ENCODE measurements at places on chromosomes 16 and 17.
A peak's percentile ranks its signal among the peaks of the same experiment; 100 is the strongest.

DNA sequence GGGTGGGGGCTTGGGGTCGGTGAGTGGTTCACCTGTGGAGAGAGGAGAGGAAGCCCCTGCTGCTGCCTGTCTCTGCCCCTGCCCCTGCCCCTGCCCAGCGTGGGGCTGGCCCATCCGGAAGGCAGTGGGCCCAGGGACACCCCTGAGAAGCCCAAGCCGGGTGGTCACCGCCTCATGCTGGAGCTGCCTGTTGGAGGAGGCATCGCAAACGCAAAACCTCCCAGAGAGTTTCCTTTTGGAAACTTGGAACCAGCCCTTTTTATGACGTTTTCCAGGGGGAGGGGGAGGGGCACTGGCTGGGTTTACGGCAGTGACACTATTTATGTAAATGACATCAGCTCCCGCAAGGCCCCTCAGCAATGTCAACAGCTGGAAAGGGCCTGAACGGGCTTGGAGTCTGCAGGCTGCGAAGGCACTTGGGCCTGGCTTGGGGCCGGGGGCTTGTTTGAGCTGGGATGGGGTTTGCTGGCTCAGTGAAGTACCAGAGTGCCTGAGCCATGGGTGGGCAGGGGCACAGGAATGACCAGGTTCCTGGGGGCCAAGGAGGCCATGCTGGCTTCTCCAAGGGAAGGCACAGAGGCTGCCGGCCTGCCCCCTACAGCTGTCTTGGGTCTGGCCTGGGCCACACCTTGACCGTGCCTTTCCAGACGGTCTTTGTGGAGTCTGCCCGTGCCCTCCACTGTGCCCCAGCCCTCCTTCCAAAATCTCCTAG lies 219.5 kb downstream of the NTN1 start:
- DNase-seq: no peak

DNA sequence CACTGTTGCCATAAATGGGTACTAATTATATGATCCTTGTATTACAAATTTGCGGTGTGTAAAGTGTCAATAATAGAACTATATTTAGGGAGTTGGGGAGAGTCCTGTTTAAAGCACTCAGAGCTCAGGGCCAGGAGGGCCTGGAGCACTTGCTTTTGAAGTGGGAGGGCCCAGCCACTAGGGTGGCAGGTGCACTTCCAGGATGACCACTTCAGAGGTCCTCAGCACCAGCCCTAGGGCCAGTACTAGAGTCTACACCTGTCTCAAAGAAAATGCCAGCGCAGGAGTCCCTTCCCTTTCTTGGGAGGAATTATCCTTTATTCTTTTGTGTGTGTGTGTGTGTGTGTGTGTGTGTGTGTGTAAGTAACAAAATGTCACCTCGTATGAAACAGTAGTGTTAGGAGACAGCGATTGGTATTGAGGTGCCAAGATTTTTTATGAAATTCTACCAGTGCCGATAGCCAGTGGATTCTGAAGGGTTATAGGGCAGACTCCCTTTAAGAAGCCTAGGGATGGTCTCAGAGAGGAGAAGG lies 31.9 kb downstream of the MYO18A start:
- no peak for DNase-seq

GRCh38 chr17:4086041-4086483 lies 56.8 kb downstream of the ZZEF1 start:
- DNase-seq: no peak

DNA sequence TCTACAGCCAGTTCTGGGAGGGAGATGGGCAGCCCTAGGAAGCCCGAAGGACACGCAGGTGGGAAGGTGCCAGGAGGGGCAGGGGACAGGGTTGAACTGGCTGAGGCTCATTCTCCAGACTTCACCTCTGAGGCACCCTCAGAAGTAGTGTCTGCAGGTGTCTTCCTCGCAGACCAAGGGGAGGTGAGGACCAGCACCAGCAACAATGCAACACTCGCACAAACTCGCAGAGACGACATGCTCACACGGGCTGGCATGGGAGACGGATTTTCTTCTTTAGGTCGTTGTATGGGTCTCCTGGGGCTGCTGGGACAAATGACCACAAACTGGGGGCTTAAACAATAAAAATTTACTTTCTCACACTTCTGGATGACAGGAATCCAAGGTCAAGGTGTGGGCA lies 132.2 kb upstream of the FOXF1 start:
- DNase-seq: no peak

DNA sequence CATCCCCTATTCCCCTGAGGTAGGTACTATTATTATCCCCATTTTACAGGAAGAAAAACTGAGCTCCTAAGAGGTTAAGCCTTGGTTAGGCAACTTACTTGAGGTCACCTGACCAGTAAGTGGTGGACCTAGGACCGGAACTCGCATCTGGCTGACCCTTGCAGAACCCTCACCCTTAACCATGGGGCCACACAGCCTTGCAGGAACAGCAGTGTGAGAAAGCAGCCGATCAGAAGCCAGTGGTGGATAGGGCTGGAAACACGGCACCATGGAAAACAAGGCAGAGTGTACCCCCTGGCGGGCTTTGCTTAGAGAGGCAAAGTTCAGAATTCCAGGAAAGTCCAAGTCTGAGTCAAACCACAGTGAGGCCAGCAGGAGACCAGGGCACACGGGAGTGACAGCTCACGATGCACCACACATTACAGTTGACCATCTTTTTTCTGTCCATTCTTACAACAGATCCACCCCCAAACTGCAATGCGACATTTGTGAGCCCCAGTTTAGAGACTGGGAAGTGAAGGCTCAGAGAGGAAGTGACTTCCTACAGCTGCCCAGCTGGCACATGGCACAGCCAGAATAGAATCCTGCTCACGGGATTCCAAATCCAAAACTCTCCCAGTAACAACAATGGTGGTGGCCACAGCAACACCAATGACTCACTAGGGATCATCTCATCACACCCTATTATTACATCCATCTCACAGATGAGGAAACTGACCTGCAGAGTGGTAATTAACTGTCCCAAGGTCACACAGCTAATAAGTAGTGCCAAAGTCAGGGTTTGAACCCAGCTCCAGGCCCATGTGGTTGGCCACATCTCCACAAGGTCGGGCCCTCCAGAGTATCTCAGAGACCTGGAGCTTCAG lies 20.3 kb downstream of the KIFC3 start:
- no peak for DNase-seq

GRCh38 chr16:70381604-70382342 lies 35.1 kb downstream of the DDX19A start:
- DNase-seq: no peak

DNA sequence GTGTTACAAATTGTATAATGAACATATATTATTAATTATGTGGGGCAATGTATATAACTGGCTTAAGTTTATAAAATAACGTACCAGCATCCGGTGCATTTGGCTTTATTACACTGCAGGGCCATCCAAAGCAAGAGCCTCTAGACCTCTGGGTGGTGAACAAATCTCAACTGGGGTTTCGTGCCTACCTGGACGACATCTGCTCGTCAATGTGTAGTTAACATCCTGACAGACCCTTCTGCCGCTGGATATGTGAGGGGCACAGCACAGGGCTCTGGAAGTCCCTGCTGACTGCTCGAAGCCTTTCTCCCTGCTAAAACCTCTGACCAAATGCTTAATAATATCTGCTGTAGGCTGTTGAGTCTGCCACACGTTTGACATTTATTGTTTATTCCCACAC lies 2.3 kb downstream of the TMEM186 start:
- no peak for DNase-seq

- peak; percentile 12 for DNase-seq
Observed at GRCh38 chr17:44556832-44557606, at the start of gene FZD2. Gene FZD2 (plus strand): TSS chr17:44557484. CDS start chr17:44557689, 205 bp downstream.

GRCh38 chr17:20028443-20028842 lies 19.3 kb downstream of the SPECC1 start:
- DNase-seq: no peak

- DNase-seq: no peak
Observed at GRCh38 chr16:20683812-20684211, 13.7 kb downstream of the ACSM1 start.

- peak; percentile 54 for DNase-seq
Observed at GRCh38 chr16:68289621-68290329, 21.0 kb downstream of the SLC7A6OS start.

- DNase-seq: no peak
Observed at GRCh38 chr16:12724226-12724625, 79.5 kb downstream of the CPPED1 start.

GRCh38 chr16:22385196-22385595 lies 10.8 kb upstream of the CDR2 start:
- DNase-seq: no peak

- DNase-seq: no peak
Observed at GRCh38 chr16:79184464-79185030, 416.0 kb downstream of the MAF start.

DNA sequence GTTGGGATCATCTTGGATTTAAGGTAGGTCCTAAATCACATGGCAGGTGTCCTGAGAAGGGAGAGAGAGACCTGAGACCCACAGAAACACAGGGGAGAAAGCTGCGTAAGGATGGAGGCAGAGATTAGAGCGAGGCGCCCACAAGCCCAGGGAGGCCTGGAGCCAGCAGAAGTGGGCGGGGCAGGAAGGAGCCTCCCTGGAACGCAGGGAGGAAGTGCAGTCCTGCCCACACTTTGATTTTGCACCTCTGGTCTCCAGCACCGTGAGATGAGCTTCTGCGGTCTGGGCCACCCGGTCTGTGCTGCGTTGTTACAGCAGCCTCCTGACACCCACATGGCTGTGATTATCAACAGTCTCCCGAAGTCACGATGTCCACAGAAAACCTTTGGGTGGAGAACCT lies 6.4 kb downstream of the DNASE1L2 start:
- DNase-seq: no peak
